ENCODE measurements at places on chromosomes 13 and 19.

DNA sequence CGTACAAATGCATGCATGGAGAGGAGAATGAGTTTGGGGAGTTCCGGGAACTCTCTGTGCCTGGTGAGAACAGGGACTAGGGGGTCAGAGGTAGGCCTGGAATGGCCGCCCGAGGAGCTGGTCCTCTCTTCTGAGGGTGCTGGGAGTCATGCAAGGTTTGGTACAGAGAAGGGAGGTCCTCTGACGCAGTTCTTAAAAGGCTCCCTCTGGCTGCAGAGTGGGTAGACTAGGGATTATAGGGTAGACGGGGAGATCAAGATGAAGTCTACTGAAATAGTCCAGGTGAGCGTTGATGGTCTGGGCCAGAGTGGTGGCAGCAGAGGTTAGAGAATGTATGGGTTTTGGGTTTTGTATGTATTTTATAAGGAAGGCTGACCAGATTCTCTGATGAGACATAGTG is 796 bp downstream of the ZNF304 start:
- DNase-seq, result no peak

GRCh38 chr19:16003391-16003790 is 54.6 kb downstream of the OR10H4 start:
- no peak for DNase-seq

DNA sequence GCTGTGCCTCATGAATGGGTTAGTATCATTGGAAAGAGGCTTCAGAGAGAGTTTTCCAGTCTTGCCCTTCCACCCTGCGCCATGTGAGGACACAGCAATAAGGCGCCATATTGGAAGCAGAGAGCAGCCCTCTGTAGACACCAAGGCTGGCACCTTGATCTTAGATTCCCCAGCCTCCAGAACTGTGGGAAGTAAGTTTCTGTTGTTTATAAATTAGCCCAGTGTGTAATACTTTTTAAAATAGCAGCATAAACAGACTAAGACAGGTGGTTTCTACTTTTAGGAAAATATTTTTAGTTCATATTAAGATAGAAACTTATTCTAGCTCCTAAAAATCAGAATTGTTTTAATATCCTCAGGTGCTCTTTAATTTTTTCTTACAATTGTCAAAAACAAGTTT is 117.9 kb downstream of the TM9SF2 start:
- no peak for DNase-seq

DNA sequence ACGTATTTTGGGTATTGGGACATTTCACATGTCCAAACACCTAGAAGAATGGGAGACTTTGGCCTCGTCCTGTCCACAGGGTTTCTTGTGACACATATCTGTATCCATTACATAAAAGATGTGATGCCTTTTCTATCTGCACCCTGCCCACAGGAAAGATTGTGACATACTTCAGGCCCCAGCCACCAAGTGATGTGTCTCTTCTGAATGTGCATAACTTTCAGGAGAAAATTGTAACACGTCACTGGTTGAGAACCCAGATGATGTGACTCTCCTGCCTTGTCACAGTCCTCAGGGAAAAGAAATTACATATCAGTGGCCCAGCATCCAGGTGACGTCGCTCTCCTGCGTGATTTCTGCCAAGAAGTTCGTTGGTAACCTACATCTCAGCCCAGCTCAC is 21.0 kb upstream of the ZNF681 start:
- DNase-seq, result no peak

- no peak for DNase-seq
Measured at GRCh38 chr13:94031609-94032008, 447.9 kb downstream of the DCT start.

DNA sequence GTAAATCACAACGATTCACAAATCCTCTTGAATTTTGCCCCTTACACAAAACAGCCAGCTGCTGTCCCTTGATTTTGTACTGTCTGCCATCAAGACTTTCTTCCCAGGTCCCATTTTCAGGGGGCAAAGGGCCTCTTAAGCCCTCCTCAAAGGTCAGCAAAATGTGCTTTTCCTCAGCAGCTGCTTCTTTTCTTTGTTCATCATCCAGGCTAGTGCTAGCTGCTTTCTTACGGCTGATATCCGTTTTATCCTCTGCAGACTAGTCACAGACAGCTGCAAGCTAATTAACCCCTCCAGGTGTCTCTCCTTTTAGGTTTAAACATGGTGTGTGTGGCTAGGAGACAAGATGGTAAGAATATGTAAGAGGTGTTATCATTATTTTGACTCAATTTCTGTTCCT is 90.9 kb downstream of the NALCN start:
- no peak for DNase-seq

- no peak for DNase-seq
Measured at GRCh38 chr19:23440791-23441190, 45.5 kb upstream of the ZNF91 start.

DNA sequence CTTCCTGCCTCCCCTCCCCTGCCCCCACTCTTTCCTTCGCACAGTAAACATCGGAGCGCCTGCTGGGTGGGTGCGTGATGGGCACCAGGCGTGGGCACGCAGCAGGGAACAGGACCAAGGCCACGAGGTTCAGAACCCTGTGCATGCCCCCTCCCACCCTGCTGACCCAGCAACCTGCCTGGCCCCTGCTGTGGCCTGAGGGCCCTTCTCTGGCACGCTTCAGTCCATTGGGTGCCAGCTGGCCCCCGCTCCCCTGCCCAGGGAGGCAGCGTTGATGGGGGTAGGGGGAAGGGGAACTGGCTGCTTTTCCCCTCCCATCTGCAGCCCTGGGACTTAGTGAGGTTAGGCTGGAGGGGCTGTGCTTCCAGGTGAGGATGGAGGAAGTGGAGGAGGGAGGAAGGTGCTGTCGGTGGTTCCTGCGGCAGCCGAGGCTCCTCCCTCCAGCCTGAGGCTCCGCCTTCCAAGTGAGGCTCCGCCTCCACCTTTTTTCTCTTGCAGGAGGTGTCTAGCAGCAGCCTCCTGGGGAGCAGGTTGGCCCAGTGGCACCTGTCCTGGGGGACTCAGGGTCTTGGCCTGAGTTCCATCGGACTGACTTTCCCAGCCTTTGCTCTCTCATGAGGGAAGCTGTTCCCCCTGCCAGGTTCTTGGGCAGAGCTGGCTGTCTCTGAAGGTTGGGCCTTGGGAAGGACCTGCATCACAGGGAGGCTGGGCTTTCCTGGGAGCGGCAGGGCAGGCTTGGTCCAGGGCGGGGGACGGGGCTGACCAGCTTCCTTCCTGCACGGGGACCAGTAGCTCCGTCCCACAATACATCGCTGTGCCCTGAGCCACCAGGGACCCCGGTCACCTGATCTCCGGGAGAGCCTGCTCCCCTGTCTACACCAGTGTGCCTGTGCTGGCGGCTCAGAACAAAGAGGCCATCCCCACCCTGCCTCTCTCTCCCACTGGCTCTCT is 7.3 kb downstream of the PIAS4 start:
- no peak for DNase-seq

- no peak for DNase-seq
Measured at GRCh38 chr19:3034406-3034655, 5.3 kb upstream of the TLE2 start.

GRCh38 chr13:32638739-32639138 is 52.5 kb downstream of the PDS5B start:
- peak; percentile 29 for DNase-seq

- DNase-seq, result no peak
Measured at GRCh38 chr13:40552895-40553294, 113.5 kb downstream of the FOXO1 start.
